ENCODE measurements at places on chromosomes 3 and 15.

DNA sequence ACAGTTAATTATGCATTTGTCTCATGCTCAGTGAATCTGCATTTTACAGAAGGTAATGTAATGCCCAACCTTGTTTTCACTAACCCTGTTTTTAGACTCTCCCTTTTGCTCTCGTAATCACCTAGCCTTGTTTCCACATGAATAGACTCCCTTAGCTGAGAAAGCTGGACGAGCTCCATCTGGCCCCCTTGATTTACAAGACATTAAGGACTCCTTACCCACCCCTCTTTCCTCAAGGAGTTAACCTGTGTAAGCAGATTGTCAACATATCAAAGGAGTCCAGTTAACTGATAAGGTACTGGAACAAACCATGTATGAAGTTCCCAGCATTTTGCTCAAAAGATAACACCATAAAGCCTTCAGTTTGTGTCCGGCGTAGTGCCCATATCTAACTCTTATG, 99.6 kb downstream of the VPS8 start:
- no peak for DNase-seq

DNA sequence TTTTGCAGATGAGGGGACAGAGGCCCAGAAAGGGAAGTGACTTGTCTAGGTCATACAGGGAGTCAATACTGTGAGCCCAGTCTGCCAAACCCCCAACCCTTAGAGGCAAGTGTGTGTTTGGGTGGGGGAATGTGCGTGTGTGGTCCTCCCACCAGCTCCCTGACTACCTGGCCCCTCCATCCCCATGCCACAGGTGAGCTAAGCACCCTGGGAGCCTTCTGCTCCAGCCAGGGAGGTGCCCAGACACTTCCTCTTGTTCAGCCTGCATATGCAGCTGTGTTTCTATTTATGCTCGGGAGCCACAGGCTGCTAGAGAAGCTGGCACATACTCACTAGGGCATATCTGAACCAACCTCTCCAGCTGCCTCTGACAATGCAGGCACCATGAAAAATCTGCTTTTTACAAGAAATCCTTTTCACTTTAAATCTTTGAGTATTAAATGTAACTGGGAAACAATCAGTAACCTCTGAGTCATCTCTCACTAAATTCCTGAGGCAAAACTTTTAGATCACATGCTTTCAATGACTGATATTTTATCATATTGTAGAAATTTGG, 20.7 kb downstream of the TBC1D2B start:
- no peak for DNase-seq

DNA sequence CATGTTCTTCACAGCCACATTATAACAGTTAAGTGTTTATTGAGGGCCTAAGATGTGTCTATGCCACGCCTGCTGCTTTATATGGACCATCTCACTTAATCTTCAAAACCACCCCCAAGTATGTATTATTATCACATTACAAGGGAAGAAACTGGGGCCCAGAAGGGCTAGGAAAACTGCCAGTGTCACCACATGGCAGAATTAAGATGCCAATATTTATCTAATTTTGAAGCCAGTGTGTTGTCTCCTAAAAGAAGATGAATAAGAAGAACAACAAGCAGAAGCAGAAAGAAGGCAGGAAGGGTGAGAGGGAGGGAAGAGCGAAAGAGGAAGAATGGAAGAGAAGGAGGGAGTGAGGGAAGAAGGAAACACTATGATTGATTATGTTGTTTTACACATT, 491.3 kb upstream of the IL12A start:
- DNase-seq, result no peak

DNA sequence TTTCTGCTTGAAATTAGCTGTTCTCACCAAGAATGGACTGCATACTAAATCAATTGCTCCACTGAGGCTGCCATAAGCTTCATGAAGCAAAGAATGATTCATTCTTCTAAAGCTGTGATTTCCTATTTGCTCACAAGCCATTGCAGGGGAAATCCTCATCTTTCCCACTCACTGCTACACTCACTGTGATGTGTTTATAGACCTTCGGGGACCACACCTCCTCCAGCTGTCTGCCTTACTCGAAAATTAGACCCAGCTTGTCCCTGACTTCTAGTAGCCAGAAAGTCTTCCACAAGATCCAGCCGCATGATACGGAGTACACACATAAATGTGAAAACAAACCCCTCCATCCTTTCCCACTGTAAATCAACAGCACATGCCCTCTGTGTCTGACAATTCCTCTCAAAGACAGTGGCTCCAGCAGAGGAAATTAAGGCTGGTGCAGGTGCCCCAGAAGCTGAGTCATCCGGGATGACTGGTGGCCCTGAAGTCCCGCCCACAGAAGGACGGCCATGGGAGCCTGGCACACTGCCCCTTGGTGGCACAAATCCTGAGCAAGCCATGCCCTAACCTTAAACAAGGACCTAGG, 172.0 kb downstream of the STT3B start:
- DNase-seq, result peak; percentile 46

- DNase-seq, result peak; percentile 60
Measured at GRCh38 chr3:150248116-150248887, 159.8 kb upstream of the TSC22D2 start.

DNA sequence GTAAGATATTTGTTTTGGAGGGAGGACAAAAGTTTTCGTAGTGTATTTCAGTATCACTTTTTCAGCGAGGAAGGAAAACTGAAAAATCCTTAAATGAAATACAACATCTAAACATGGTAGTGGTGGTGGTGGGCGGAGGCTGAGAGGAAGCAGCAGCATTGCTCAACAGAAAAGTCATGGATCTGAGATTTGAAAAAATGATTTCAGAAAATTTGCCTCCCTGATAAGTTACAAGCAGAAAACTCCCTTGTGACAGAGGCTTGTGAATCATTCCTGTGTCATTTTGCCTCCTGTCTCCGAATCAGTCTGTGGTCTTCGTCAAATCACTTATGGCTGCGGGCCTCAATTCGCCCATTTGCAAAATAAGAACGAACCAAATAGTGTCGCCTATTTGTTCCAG, 965 bp upstream of the CRBN start:
- no peak for DNase-seq

DNA sequence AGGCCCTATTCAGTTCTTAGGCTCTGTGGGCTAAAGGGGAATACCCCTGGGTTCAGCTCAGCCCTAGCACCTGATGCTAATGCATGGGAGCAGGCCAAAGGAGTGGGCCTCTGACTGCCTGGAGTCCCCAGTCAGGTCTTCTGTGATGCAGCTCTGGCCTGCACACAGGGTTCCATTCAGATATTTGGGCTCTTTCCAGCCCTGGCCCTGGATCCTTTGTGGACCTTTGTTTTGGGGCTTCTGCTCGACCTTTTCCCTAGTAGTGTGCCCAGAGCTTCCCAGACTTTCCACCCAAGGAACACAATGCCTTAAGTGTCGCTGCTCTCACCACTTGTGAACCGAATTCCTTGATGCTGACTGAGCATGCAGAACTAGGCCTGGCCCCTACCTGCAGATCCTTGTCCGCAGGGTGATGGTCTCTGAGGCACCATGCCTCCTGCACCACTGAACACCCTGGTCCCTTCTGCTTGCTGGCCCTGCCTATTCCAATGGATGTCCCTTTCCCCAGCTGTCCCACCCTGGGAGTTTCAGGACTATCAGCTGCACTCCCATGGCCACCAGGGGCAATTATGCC, 5.1 kb downstream of the SEC13 start:
- DNase-seq, result no peak

DNA sequence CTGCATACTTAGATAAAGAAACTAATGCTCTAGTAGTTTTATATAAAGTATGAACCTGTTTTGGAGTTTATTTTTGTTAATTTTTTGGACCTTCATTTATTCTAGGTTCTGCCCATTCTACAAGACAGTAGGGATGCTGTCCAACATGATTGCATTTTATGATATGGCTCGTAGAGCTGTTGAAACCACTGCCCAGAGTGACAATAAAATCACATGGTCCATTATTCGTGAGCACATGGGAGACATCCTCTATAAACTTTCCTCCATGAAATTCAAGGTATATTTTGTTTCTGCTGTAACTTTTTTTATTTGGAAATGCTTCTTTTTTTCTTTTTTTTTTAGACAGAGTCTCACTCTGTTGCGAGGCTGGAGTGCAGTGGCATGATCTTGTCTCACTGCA, 33.3 kb upstream of the GRAMD1C start:
- no peak for DNase-seq

DNA sequence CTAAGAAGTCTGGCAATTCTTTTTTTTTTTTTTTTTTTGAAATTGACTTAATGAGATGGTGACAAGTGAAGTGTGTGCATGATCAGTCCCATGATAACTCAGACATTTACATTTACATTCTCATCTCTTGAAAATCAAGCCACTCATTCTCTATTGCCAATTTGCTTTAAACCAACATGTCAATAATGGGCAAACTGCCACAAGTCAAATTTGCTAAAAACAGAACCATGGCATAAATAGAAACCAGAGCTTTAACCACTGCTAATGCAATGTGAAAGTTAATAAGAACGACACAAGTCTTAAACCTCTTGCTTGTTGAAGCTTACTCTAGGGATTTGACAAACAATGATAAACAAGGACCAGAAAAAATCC, 12.0 kb upstream of the COL8A1 start:
- DNase-seq, result no peak

DNA sequence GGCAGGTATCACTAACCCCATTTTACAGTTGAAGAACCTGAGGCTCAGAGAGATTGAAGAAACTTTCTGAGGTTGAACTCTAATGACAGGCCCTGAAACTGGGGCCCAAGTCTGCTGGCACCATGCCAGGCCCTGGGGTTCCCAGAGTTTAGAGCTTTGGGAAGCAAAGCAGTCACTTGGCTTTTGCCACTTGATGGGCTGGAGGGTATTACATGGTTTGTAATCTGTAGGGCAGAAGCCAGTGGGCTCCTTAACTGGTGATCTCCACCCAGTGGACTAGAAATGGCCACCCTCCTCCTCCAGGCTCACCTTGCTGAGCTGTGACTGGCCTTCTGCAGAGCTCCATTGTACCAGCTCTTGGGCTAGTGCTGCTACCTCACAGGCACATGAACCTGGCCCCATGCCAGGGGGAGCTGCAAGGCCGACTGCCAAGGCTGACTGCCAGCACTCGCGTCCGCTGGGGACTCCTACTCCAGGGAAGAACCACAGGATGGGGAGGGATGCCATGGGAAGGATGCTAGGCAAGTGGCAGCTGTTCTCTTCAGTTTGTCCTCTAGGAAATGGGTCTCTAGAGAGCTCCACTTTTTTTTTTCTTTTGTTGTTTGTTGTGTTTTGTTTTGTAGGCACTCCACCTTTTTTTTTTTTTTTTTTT, 104.8 kb downstream of the ETFA start:
- DNase-seq, result no peak

GRCh38 chr3:154584041-154584440, 154.1 kb upstream of the GPR149 start:
- DNase-seq, result no peak

DNA sequence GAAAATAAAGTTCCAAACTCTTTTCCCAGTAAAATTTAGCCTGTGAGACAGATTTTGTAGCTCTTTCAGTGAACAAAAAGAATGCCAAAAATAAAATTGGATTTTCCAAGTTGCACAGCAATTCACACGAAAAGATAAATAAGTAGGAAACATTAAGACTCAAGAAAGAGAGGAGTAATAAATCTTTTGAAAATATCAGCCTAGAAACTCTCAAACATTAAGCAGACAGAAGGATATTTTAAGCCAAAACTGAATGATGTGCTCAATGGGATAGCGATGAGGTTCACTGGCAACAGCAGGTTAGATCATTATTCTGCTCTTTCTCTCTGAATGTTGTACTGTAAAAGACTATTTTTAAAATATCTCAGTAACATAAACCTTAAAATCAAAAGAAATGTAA, 115.0 kb downstream of the STAG1 start:
- DNase-seq, result no peak

GRCh38 chr3:46271209-46271745, 29.0 kb downstream of the CCR3 start:
- no peak for DNase-seq

DNA sequence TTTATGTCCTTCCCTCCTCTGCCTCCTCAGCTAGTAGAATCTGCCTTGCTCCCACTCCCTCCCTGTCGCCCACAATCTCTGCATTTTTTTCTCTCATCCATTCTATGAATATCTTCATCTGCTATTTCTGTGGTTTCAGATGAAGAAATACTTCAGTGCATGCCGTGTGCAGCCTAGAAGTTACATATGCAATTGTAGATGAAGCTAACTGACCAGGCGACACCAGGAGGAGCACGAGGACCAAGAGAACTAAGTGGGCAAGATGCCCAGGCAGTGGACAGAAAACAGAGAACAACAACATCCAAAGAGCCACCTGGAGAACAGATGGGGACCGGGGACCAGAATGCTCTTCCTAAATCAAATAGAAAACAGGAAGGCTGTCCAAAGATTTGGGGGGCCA, 121.4 kb upstream of the ATP11B start:
- DNase-seq, result peak; percentile 16

DNA sequence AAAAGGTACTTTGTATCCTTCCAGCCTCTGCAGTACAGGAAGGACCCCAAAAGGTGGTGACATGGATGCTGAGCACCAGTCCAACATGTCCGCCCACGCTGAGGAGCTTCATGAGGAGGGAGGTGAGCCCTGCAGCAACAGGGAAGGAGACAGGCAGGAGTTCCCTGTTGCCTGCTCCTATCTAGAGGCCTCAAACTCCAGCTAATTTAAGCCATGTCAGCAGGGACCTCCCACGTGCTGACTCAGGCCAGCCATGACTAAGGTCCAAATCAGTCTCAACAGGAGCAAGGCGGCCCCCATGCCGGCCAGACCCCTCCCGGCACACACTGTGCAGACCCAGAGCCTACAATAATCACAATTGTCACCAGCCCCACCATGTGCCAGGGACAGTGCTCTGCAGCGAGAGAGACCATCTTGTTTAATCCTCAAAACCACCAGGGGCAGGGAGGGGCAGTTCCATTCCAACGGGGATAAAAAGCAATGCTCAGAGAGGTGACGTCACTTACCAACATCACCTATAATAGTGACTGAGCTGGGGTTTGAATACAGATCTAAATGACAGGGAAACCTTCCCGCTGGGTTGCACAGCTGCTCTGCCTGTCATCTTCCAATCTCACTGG, 54.5 kb upstream of the GATA2 start:
- peak; percentile 52 for DNase-seq

DNA sequence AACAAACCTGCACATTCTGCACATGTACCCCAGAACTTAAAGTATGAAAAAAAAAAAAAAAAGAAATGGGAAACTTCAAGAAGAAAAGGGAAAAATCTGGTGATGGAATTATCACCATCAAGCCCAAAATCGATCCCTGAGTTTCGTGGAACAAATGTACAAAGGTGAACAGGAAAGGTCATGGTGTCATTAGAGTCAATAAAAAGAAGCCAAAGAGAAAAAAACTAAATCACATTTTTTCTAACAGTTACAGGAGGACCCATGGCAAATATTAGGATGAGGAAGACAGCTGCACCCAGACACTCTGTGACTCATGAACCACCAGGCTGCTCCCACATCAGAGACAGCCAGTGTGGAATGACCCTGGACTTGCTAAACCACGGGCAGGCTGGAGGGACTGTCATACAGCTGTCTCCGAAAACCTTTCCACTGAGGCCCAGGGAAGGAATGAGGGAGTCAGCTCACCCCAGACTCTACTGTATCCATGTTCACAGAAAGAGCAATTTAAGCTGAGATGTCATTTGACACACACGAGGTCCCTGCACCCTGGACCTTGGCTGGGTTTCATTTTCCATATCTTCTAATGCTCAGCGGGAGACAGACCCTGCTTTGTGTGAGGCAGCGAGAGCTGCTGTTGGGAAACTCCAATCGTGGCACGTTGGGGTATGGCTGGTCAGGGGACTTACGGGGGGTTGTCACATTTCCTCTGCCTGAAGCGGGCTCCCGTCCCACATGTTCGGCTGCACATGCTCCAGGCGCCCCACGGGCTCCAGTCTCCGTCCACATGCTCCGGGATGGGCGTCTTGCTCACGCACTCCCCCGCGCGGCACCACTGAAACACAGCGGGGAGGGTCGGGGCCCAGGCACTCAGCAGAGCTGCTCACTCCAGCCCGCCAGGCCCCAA, 210.2 kb downstream of the ADAMTS17 start:
- peak; percentile 55 for DNase-seq

Data from AG08395 (cell line).